Large intestine (tissue), 12 donors: ENCODE measurements at places on chromosomes 4 and X. TPM values are rescaled to one million over a fixed set of nuclear protein-coding genes. Genes with fewer than 3 reads are reported as not detected.

Gene RAB39B
- 1.6 TPM for polyA plus RNA-seq

Gene ENPEP
- polyA plus RNA-seq: 24.6 TPM

Gene H2BW2
- polyA plus RNA-seq: not detected

Gene KLHL13
- 73.6 TPM for polyA plus RNA-seq

Gene CXCL6
- 0.19 TPM for polyA plus RNA-seq

Gene TCP11X2
- polyA plus RNA-seq: 0.25 TPM

Gene GCNA
- 1.6 TPM for polyA plus RNA-seq

Gene LIN54
- polyA plus RNA-seq: 12.3 TPM

Gene PPBP
- polyA plus RNA-seq: 1.8 TPM

Gene NR3C2
- polyA plus RNA-seq: 6.8 TPM

Gene GAB3
- 3.2 TPM for polyA plus RNA-seq

Gene SYN1
- 5.7 TPM for polyA plus RNA-seq

Gene MTNR1A
- 0.48 TPM for polyA plus RNA-seq

Gene SLC49A3
- polyA plus RNA-seq: 4.6 TPM

Gene NSG1
- 30.1 TPM for polyA plus RNA-seq

Gene PLAC1
- polyA plus RNA-seq: 0.04 TPM

Gene AMER1
- 5.1 TPM for polyA plus RNA-seq

Gene RPA4
- polyA plus RNA-seq: 0.10 TPM

Gene FGFR3
- 228 TPM for polyA plus RNA-seq

Gene REELD1
- polyA plus RNA-seq: 0.45 TPM

Gene TCEAL7
- 27.3 TPM for polyA plus RNA-seq

Gene CLGN
- polyA plus RNA-seq: 1.9 TPM

Gene RTL9
- 0.31 TPM for polyA plus RNA-seq

Gene GDI1
- polyA plus RNA-seq: 108 TPM

Gene BMP15
- polyA plus RNA-seq: not detected

Gene GAGE13
- polyA plus RNA-seq: not detected

Gene POF1B
- 47.5 TPM for polyA plus RNA-seq

Gene FSTL5
- polyA plus RNA-seq: 7.0 TPM

Gene UGT2B7
- polyA plus RNA-seq: 34.4 TPM

Gene CFAP299
- 0.16 TPM for polyA plus RNA-seq

Gene PPP1R2C
- polyA plus RNA-seq: not detected

Gene GPRASP1
- polyA plus RNA-seq: 13.8 TPM

Gene JAKMIP1
- polyA plus RNA-seq: 2.1 TPM

Gene CXCL3
- polyA plus RNA-seq: 1.4 TPM

Gene ELK1
- polyA plus RNA-seq: 22.4 TPM

Gene CXorf51A
- polyA plus RNA-seq: not detected

Gene PHEX
- polyA plus RNA-seq: 0.55 TPM
